Cerebellum (tissue), 4 donors: ENCODE measurements at places on chromosomes 16 and 17. TPM values are rescaled to one million over a fixed set of nuclear protein-coding genes. Genes with fewer than 3 reads are reported as not detected.
A peak's percentile ranks its signal among the peaks of the same experiment; 100 is the strongest.

Gene MYH2
- total RNA-seq, result 0.91 TPM

Gene BCO1
- total RNA-seq, result 0.27 TPM

Gene AOC2
- total RNA-seq, result 1.9 TPM

Gene HNF1B
- total RNA-seq, result not detected

- DNase-seq, result no peak
These were observed 10.7 kb downstream of the UTP4 start for GRCh38 chr16:69143116-69143515.

DNA sequence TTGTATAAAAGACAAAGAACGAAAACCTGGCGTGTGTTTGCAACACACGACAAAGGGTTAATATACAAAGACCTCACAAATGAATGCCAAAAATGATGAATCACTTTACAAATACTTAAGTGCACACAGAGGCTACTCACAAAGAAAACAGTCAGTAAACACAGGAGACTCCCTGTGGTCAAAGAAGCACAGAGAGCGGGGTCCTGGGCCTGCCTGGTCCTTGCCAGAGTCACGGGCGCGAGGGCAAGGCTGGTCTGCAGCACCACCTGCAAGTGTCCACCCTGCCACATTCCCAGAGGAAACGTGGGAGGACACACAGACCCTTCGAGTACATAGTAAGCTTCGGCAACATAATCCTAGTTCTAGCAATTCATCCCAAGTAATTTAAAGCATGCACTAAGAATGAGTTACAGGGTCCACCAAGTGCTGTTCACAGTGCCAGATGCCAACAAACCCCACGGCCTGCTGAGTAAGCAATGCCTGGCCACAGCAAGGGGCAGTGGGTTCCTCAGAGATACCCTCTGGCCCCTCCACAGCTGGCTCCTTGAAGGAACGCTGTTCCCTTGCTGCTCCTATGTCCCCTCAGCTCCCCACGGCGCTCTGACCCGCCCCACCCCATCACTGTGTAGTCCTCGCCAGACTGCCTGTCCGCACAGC, 24.6 kb upstream of the FAAP100 start:
- no peak for DNase-seq

- DNase-seq, result no peak
These were observed 15.8 kb downstream of the NKD1 start for GRCh38 chr16:50563989-50564388.

GRCh38 chr17:49914096-49914490, 54.9 kb upstream of the DLX4 start:
- DNase-seq, result no peak

DNA sequence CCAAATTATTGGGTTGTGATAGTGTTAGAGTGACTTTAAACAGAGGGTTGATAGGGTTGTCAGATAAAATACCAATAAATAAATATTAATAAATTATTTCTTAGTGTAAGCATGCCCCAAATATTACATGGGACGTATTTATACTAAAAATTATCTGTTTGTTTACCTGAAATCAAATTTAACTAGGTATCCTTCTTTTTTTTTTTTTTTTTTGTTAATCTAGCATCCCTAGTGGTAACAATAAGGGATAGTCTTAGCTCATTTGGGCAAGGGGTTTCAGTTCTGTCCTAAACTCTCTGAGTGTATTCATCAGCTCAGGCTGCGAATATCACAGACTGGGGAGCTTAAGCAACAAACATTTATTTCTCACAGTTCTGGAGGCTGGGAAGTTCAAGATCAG, 1.3 kb downstream of the CLEC19A start:
- DNase-seq, result no peak

DNA sequence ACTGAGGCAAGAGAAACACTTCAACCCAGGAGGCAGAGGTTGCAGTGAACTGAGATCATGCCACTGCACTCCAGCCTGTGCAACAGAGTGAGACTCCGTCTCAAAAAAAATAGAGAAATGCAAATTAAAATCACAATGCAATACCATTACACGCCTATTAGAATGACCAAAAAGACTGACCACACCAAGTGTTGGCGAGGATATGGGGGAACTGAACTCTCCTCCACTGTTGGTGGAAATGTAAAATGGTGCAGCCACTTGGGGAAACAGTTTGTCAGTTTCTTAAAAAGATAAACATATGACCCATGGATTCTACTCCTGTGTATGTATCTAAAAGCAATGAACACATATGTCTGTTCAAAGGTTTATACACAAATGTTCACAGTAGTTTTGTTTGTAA, 204.8 kb downstream of the MRTFB start:
- no peak for DNase-seq

DNA sequence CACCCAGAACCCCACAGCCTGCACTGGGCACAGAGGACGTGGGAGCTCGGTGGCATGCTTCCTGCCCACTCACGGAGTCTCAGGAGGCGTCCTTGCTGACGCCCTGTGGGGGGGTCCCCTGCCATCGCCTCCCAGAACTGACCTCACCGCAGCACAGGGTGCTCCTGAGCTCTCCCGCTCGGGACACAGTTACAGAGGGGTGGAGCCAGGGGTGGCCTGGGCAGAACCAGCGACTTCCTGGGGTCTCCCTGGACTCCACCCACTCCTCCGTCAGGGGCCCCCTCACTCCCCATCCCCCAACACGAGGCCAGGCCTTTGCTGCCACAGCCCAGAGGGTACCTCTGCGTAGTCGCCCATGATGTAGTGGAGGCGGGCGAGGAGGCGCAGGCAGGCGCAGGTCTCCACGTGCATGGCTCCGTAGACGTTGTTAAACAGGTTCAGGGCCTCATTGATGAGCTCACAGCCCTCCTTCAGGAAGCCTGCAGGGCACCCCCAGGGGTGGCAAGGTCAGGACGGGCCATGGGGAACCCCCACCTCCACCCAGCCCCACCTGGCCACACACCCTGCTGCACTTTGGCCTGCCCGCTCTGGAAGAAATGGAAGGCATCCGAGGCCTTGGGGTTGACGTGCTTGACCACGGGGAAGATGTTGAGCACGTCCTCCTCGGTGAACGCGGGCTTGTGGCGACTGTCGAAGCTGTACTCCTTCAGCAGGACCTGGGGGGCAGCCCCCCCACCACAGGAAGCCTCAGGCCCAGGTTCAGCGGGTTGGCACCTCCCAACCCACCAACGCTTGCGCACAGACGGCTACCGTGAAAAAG, 17.8 kb downstream of the CLUH start:
- no peak for DNase-seq

DNA sequence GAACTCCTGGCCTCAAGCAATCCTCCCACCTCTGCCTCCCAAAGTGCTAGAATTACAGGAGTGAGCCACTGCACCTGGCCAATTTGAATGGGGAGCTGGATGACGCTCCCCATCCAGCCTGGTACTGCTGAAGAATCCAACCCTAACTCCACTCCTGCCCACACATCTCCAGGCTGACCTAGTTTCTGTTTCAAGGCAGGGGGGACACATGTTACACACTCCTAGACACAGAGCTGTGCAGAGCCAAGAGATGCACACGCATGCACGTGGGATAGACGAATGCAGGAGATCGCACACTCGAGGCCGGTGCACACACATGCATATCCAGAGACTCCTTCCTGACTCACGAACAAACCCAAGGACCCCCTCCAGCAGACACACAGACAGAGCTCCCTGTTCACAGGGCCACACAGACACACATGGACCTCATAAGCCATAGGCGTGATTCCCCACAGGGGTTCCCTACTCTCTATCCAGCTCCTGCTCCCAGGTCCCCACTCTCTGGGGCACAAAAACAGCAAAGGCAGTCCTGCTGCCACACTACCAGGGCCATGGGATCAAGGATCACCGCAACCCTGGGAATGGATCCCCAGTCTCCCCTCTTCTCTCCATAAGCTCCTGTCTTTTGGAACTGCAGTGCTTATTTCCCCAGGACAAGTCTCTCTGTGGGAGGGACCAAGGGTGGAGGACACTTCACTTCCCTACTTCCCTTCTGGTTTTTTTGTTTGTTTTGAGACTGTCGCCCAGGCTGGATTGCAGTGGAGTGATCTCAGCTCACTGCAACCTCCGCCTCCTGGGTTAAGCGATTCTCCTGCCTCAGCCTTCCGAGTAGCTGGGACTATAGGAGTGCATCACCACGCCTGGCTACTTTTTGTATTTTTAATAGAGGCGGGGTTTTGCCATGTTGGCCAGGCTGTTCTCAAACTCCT, 14.4 kb downstream of the EPOP start:
- no peak for DNase-seq

GRCh38 chr17:61862105-61862574, 1.2 kb downstream of the BRIP1 start:
- no peak for DNase-seq

- no peak for DNase-seq
These were observed 478.2 kb upstream of the CCL2 start for GRCh38 chr17:33776903-33777302.

GRCh38 chr16:80720804-80721371, 83.5 kb downstream of the CDYL2 start:
- DNase-seq, result no peak

- DNase-seq, result peak; percentile 97
These were observed at the start of gene DEXI for GRCh38 chr16:10942352-10943063. TSS of gene DEXI (minus strand) at chr16:10942468. CDS start at chr16:10942005, 463 bp downstream.

DNA sequence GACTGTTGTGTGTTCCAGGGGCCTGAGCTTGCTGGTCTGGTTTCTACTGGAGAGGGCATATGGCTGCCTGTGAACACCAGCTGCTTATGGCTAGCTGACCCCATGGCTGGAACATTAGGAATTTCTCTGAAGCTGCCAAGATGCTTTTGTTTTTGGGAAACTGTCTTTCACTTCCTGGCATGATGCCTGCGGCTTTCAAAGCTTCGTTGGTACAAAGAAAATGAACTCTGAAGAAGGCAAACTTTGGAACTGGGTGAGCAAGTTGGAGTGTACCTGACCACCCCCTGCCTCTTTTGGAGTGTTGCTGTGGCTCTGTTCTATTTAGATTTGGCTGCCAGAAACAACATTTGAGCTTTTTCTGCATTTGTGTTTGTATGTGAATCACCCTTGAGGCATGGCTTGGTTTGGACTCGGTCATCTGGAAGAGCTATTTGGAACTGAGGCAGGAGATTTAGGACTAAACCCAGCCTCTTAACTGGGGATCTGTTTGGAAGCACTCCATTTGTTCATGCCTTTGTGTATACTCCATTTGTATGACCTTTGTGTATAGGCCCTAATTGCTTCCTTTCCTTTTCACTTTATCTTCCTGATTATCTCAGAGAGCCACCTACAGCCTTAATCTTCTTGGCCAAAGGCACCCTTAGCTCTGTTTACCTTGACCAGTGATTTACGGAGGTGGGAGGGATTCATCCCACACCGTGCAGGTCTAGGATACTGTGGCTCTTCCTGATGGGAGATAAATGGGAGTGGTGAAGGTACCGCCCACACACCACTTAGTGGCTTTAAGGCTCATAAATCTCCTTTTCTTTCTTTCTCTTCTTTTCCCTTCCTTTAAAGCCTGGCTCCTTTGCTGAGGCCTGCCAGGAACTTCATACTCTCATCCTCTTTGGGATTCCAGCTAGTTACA, 7.3 kb upstream of the CPHXL start:
- peak; percentile 57 for DNase-seq

GRCh38 chr17:45383003-45383402, 49.7 kb downstream of the ARHGAP27 start:
- no peak for DNase-seq

GRCh38 chr17:7558544-7559319, at the start of gene TNFSF13:
TSS of gene TNFSF13 (plus strand) at chr17:7558750. CDS start at chr17:7559040, 290 bp downstream.
- DNase-seq, result no peak

GRCh38 chr17:21163101-21163500, 36.3 kb downstream of the DHRS7B start:
- no peak for DNase-seq

DNA sequence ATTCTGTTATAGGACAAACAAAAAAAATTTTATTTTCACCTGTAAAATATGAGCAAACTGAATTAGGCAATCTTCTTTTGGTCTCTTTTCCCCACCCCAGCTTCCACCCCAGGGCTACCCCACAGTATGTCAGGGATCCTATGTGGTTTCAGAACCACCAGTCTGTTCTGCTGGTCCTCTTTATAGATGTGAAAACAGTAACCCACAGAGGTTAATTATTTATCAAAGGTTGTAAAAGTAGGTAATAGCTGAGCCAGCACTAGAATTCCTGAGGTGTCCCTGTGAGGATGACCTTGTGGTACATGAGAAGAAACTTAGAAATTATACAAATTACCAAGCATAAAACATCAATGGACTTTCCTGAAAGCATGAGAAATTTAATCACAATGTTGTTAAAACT, 428.7 kb downstream of the CNTNAP4 start:
- no peak for DNase-seq

- DNase-seq, result no peak
These were observed 86.4 kb downstream of the GAS7 start for GRCh38 chr17:10111907-10112452.

DNA sequence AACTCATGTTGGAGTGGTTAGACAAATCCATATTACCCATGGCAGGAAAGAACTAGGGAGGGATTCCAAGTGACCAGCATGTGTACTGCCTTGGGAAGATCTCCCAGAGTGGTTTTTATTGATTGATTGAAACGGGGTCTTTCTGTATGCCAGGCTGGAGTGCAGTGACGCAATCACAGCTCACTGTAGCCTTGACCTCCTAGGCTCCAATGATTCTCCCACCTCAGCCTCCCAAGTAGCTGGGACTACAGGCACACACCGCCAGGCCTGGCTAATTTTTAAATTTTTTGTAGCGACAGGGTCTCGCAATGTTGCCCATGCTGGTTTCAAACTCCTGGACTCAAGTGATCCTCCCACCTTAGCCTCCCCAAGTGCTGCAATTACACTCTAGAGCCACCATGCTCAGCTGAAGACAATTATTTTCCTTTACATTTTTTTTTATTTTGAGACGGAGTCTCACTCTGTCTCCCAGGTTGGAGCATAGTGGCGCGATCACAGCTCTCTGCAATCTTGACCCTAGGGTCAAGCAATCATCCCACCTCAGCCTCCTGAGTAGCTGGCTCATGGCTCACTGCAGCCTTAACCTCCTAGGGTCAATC, 2.5 kb upstream of the TMUB2 start:
- no peak for DNase-seq
